Activated naive CD4-positive, alpha-beta T cell treated with anti-CD3 and anti-CD28 coated beads, Interleukin-2, amount 50 U/mL, for 72 hours (primary cell): ENCODE measurements at places on chromosomes 6 and 20. TPM values are rescaled to one million over a fixed set of nuclear protein-coding genes. Genes with fewer than 3 reads are reported as not detected.

ZC2HC1B gene
- not detected for total RNA-seq

TBXT gene
- total RNA-seq = not detected

RAMACL gene
- total RNA-seq = 1.2 TPM

DNA sequence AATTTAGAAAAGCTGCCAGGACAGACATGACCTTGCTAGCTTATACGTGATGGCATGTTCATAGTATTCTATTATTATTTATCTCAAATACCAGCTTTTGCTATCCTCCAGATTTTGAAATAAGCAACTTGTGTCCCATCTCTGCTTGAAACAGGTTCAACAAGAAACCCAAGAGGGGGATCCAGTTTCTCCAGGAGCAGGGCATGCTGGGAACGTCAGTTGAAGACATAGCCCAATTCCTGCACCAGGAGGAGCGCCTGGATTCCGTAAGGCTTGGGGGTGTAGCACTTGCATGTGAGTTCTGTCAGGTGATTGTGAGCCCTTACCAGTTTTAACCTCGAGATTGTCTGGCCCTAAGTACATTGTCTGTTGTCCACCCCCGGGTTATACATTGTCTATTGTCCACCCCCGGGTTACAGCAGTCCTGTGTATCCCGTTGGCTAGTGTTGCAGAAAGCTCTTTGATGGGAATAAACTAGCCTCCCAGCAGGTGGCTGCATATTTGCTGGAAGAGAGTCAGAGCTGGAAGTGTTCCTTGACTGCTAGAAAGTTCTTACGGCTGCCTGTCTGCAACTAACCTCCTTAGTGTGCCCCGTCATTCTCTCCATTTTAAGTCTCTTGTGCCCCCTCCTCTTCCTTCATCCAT is 61.4 kb upstream of the CSE1L start:
- no peak for DNase-seq

DNA sequence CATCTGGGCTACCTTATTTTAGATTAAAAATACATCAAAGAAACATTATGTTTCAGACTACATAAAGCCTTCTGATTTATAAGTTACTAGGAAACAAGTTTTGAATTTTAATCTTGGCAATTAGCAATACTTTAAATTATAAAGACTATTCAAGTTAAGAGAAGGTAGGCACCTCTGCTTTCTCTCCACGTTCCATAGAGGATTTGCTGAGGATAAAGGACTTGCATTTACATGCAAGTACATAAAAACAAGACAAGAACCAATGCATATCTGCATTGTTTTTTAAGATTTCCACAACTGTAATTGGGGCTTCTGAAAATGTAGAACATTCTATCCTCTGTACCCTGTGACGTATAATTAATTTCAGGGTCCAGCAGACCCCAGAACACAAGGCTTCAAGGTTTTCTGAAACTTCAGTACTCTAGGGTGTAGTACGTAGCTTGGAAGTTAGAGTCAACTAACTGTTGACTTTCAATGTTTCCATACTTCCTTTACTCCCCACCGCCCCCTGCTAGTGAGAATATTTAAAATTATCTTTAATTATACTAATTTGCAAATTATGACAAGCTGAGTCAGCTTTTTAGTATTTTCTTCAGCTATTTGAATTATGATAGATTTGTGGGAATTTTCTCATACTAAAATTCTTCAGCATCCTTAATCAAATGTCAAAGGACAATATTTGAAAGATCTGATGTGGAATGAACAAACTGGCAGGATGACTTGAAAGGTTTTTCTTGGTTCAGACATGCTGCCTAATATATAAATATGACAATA is 82.8 kb downstream of the PKIB start:
- no peak for DNase-seq
